ENCODE measurements at places on chromosomes 3 and 15.

DNA sequence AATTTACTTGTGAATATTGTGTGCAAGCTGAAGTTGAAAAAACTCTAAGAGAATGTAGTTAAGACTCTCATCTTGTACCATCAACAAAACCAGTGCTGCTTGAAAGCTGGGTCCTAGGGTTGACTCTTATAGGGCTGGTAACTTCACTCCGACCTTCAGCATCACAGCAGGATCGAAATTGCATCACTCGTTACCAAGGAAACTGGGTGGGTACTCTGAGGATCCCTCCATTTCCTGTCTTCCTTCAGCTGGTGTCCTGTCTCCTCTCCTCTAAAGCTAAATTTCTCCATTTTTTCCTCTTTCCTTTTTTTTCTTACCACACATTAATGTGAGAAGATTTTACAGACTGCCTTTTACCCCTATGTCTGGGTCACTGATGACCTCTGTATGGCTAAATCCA, 3.0 kb upstream of the APH1B start:
- no peak for DNase-seq

GRCh38 chr15:76200641-76201105, 110.6 kb downstream of the ETFA start:
- DNase-seq: no peak

DNA sequence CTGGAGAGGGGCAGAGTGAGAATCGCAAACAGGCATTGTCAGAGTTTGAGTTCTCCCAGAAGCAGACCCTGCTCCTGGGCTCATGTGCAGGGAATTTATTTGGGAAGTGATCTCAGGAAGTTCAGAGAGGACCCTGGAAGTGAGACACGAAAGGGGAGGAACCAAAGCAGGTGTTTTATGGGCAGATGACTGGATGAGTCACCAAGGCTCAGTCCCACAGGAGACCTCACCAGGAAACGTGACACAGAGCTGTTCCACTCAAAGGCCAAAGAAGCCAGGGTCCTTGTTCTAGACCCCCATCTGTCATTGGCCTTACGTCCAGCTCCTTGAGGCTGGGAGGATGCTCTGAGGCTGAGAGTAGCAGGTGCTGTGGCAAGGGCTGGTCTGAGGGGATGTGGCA, 43.4 kb upstream of the SEC22A start:
- no peak for DNase-seq

DNA sequence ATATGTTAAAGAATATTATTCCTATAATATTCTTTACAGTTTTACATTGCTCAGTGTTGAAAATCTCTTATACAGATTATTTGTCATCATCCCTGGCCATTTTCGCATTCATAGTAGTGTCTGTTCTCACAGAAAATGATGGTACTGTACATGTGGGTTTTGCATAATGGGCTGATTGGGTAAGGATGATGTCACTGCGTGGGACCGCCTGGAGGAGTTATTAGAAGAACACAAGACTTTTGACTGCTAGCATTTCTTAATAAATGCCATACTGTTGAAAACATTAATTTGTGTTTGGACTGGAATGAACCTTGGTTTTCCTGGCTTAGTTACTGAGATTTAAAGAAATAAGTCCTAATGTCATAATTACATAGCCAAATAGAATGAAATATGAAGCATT, 20.3 kb downstream of the LRCH3 start:
- DNase-seq: no peak

DNA sequence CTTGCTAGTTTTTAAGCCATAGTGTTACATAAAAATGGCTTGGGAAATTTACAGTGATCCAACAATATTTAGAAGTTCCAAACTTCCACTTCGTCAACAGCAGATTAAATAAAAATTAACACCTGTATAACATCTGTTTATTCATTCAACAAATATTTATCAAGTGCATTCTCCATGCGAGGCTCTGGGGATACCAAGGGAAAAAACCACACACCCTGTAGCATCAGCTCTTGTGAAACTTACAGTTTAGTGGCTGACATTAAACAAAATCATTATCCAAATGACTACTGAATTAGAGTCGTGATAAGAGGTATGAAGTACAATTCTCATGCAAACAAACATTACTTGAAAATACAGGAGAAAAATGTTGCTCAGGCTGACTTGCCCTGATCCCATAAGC, 122.9 kb downstream of the DLG1 start:
- DNase-seq: no peak

GRCh38 chr3:171156401-171157010, 130.0 kb upstream of the SLC2A2 start:
- no peak for DNase-seq

GRCh38 chr15:92667287-92667904, 11.8 kb upstream of the FAM174B start:
- DNase-seq: no peak

- no peak for DNase-seq
These were observed 115.4 kb upstream of the GADL1 start for GRCh38 chr3:31009881-31010280.

GRCh38 chr15:28975766-28976179, 90.0 kb downstream of the APBA2 start:
- DNase-seq: peak; percentile 57

DNA sequence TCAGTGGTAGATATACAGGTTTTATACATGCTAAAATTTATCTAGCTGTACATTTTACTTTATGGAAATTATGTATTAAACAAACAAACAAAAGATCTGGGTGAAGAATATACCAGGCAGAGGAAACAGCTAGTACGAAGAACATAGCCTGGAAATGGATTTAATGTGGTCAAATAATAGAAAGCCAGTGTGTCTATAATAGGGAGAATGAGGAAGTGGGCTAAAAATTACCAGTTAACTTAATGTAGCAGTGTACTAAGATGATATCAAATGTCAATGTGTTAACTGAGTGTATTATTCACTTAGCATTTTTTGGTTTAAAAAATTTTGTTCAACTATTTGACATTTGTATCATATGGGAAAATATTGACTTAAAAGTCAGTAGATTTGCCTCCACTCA, 22.8 kb upstream of the SLC15A2 start:
- DNase-seq: no peak

- peak; percentile 71 for DNase-seq
These were observed 70.7 kb upstream of the ABHD2 start for GRCh38 chr15:89017370-89018066.

DNA sequence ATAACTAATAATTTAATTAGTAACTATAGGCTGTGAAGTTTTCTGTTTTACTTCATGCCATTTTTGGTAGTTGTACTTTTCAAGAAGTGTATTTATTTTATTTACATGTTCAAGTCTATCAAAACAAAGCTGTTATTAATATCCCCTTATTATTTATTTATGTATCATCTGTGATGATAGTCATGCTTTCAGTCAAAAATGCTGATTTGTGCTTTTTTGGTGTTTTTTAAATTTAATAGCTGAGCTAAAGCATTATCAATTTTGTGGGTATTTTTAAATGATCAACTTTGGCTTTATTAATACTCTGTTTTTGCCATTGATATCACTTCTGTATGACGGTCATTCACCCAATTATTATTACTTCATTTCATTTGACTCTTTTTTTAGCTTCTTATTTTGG, 1229.2 kb upstream of the CADM2 start:
- DNase-seq: no peak

DNA sequence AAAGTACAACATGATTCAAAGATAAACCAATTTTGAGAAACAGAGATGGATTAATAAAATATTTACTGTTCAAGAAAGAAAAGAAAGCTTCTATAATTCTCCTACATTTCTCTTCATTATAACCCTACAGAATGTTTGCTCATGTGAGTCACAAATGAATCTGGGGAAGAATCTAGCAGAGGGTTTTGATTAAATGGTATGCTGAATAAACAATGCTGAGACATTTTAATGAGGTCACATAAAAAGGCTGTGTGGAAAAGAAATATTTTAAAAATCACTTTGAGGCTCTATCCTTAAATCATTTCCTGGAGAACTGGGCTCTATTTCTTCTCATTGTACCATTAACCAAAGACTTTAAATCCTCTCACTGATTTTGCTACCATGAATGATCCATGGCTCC, 727.7 kb downstream of the NTRK3 start:
- DNase-seq: no peak

DNA sequence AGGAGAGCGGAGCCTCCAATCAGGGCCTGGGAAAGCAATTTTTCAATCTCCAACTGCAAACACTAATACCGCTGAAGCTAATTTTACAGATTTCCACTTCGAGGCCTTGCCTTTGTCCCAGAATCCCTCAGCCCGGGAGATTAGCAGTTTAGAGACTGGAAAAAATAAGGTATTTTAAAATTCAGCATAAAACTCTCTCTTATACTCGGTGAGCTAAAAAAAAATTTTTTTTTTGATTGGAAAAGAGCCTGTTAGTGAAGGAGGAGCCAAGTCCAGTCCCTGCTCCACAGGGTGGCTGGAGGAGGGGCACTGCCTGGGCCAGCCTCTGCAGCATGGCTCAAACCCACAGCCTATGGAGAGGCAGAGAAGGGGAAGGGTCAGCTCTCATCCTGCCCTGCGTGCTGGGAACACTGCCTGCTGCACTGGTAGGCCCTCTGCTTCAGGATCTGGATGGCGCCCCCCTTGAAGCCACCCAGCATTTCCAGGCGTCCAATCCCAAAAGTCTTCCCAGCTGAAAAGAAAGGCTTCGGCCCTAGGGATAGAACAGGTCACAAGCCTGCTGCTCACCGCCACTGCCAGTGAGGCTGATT, 48.9 kb downstream of the CACNA2D2 start:
- no peak for DNase-seq

DNA sequence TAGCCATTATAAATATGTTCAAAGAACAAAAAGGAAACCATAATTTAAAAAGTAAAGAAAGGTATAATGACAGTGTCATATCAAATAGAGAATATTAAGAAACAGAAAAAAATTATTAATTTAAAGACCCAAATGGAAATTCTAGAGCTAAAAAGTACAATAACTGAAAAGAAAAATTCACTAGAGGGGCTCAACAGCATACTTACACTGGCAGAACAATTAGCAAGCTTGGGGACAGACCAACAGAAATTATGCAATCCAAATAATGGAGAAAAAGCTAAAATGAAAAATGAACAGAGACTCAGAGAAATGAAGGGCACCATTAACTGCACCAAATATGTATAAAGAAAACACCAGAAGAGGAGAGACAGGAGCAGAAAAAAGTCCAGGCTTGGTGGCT, 13.7 kb downstream of the SPCS1 start:
- no peak for DNase-seq

GRCh38 chr15:99433026-99433756, 132.6 kb upstream of the MEF2A start:
- DNase-seq: no peak
